ENCODE measurements at places on chromosomes 12 and 14. TPM values are rescaled to one million over a fixed set of nuclear protein-coding genes. Genes with fewer than 3 reads are reported as not detected.

Gene MUCL1
- total RNA-seq: not detected

Gene RASSF8
- total RNA-seq: 8.5 TPM

Gene SERPINA10
- total RNA-seq: not detected

Gene IRF9
- total RNA-seq: 22.2 TPM

Gene YAF2
- total RNA-seq: 21.3 TPM

Gene CLEC6A
- total RNA-seq: not detected

Gene VDR
- 3.3 TPM for total RNA-seq

Gene SENP1
- total RNA-seq: 12.8 TPM

Gene DNAH10
- 0.36 TPM for total RNA-seq

Gene TTC9
- total RNA-seq: 1.8 TPM

Gene VAMP1
- total RNA-seq: 12.2 TPM

Gene GARIN6
- total RNA-seq: not detected

Gene OTX2
- not detected for total RNA-seq

Gene PTPN21
- 8.9 TPM for total RNA-seq

Gene ZDHHC22
- total RNA-seq: 0.37 TPM

Gene PMCH
- not detected for total RNA-seq

Gene COL2A1
- total RNA-seq: 0.02 TPM

Gene SERPINA4
- total RNA-seq: not detected

Gene GLIPR1L1
- total RNA-seq: not detected

Gene PRB2
- total RNA-seq: not detected

Gene GLT8D2
- 0.28 TPM for total RNA-seq

Gene WDHD1
- total RNA-seq: 13.0 TPM

Gene KLRB1
- not detected for total RNA-seq

Gene INHBC
- total RNA-seq: not detected

Gene ADAMTS20
- not detected for total RNA-seq

Gene CAPZA3
- not detected for total RNA-seq

Gene SEC23A
- 85.7 TPM for total RNA-seq

Gene LRRC43
- total RNA-seq: 0.17 TPM

Gene CD163
- total RNA-seq: not detected

Gene CLEC4A
- total RNA-seq: not detected

Gene KCTD10
- 57.0 TPM for total RNA-seq

Gene ITGB7
- 0.56 TPM for total RNA-seq

Gene TECPR2
- total RNA-seq: 9.1 TPM

Gene FSCB
- not detected for total RNA-seq

Gene DDN
- total RNA-seq: 0.66 TPM

Gene GTF2A1
- 14.5 TPM for total RNA-seq

Gene NPAS3
- total RNA-seq: not detected

Gene VCPKMT
- 8.2 TPM for total RNA-seq

Gene ULK1
- total RNA-seq: 40.2 TPM

Gene MIP
- 0.20 TPM for total RNA-seq

Gene SLC5A8
- total RNA-seq: not detected

Gene TPH2
- total RNA-seq: not detected

Gene DYRK2
- total RNA-seq: 9.8 TPM

Gene RNF212B
- total RNA-seq: not detected

Gene NFATC4
- 0.07 TPM for total RNA-seq

Gene TAS2R8
- total RNA-seq: not detected

Gene C2CD5
- 12.7 TPM for total RNA-seq

Gene MGAT4C
- 0.09 TPM for total RNA-seq

Gene HPD
- total RNA-seq: 1.3 TPM

Gene MGST1
- total RNA-seq: 785 TPM

Gene TAS2R42
- not detected for total RNA-seq

Gene RIPK3
- total RNA-seq: not detected
